ENCODE measurements at places on chromosomes 5 and 9. TPM values are rescaled to one million over a fixed set of nuclear protein-coding genes. Genes with fewer than 3 reads are reported as not detected.
A peak's percentile ranks its signal among the peaks of the same experiment; 100 is the strongest.

- no peak for DNase-seq
Measured at GRCh38 chr5:44935871-44936270, 127.1 kb downstream of the MRPS30 start.

GRCh38 chr9:89454498-89455355 is 43.2 kb downstream of the SEMA4D start:
- no peak for DNase-seq

DNA sequence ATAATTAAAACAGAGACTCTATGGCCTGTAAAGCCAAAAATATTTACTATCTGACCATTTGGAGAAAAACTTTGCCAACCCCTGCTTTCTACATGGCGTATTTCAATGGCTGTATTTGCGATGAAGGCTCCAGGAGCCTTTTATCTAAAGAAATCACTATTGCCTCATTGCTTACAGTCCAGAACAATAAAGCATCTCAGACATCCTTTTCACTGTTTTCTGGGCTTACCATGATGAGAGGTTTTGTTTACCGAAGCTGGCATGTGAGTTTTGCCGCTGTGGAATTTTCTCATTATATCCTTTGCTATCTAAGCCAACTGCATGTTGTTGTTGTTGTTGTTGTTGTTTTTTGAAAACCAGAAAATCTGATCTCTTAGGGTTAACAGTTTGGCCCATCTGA is 13.9 kb downstream of the PALM2AKAP2 start:
- DNase-seq: no peak

- DNase-seq: no peak
Measured at GRCh38 chr5:135693371-135693955, 114.7 kb upstream of the CXCL14 start.

GRCh38 chr9:104330841-104331240 is 173.2 kb upstream of the OR13F1 start:
- DNase-seq: no peak

DNA sequence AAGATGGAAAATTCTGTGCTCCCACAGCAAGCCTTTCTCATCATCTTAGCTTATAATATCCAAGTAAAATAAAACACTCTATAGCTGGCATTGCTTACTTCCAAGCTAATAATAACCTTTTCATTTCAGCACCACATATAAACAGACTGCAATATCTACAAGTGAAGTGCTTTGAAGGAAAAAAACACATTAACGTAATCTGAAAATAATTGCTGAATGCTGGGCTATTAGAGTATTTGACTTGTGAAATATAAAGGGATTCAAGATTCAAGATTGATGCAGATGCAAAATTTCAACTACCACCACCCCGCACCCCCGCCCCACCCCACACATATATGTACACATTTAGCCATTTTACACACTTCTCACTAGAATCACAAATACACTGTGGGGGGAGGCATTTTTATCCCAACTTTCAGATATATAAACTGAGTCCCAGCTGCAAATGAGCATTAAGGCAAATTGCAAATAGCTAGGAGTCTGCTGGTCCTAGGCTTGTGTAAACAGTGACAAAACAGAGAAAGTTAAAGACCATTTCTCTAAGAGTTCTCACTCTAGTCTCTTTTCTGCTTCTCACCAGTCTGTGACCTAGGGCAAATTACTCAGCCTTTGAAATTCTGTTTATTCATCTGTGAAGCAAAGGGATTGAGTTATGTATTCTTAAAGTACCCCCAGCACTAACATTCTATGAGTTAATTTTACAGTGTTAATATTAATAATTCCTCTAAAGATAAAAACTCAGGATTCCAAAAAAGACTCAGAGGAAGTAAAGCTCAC is 489.4 kb downstream of the PRELID2 start:
- no peak for DNase-seq

GRCh38 chr5:115398719-115399118 is 102.3 kb upstream of the CCDC112 start:
- DNase-seq: no peak

DNA sequence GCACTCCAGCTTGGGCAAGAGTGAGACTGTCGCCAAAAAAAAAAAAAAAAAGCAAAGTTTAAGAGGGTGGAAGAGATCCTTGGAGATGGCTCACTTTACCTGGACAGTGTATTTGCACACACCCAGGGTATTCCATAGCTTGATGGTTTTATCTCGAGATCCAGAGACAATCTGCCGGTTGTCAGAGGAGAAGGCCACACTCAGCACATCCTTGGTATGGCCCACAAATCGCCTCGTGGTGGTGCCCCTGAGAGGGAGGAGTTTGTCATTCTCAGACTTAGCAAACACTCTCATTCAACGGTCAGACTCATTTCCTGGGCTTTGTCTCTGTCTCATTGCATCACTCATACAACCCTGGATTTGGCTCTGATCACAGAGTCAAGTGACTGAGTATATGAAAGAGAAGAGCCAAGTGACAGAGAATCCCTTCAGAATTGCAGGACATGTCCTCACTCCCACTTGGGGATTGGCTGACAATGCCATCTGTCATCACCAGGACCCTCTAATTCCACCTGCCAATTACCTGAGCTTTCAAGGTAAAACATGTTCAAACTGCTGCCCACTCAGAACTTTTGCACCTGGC is 2.2 kb downstream of the RACK1 start:
- DNase-seq: no peak

DNA sequence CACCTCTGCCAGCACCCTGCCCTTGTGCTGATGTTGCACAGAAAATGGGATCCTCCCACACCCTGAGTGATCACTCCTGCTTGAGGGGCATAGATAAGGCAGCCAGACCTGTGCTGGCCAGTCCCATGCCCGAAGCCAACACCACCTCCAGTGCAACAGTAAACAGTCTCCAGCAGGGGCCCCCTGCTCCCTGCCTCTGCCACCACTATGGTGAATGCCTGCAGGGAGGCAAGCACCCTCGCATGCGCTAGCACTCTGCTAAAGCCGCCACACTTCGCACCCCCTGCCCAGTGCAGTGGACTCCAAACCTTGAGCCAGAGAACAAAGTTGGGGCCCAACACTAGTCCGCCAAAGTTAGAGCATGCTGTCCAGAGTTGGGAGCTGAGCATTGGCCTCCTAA is 118.7 kb downstream of the PJA2 start:
- DNase-seq: no peak

- no peak for DNase-seq
Measured at GRCh38 chr9:85445887-85446286, 295.9 kb downstream of the AGTPBP1 start.

GRCh38 chr5:19605846-19606407 is 382.1 kb downstream of the CDH18 start:
- DNase-seq: no peak

- no peak for DNase-seq
Measured at GRCh38 chr5:133957591-133957990, 10.8 kb downstream of the C5orf15 start.

DNA sequence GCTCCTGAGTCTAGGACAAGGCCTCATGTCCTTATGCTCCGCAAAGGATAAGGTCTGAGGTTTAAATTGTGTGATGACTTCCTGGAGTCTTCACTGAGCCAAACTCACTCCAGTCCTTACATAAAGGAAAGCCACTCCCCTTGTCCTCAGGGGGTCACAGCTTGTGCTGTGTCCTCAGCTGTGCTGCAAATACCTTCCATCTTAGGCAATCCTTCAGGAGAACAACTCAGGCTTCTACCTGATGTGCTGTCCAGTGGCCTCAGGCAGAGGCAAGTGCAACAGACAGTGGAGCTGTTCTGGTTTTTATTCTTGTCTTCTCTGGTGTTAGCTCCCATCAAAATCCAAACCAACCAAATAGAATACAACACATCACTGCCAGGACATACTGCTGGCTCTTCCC is 151.5 kb downstream of the TAF11L14 start:
- DNase-seq: no peak

GRCh38 chr5:2755076-2755680 is 3.7 kb upstream of the IRX2 start:
- peak; percentile 6 for DNase-seq

DNA sequence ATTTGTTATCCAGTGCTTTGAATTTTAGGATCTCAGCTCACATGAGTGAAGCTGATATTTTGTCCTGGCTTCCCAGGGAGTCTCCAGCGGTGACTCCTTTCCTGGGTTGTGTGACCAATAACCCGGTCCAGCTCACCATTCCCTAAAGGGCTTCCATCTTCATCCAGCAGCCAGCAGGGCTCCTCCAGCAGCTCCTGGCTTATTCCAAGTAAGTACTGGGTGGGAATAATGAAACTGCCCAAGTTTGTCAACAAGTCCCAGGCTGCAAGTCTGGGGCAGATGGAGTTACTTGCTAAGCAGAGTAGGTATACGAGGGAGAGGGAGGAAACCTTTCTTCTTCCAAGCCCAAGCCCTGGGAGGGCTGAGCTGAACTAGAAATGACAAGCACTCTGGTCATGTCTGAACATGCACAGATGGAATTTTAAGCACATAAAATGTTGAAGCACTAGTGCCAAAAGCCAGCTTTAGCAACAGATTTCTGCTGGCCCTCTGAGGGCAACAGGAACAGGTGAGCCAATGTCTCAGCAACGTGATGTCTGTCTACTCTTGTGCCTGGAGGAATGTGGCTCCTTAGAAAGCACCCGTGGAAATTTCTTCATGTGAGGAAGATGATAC is 153.7 kb upstream of the DAPK1 start:
- peak; percentile 44 for DNase-seq

- no peak for DNase-seq
Measured at GRCh38 chr9:84504360-84504759, 163.8 kb upstream of the SLC28A3 start.

DNA sequence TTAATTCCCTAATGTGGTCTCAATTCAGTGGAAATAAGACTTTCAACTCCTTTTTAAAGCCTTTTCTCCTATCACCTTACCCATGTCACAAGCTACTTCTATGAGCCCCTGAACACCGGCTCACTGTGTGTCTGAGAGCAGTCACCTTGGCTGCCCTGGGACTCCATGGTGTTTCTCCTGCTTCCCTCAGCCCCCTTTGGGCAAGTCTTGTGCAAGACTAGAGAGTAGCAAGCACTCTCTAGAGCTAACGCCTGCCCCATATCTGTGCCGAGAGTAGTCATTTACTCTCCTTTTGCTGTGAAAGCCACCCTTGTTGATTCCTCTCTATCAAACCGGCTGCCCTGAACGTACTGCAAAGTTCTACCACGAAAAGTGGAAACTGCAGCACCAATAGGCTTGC is 77.9 kb upstream of the DAB2 start:
- DNase-seq: no peak

DNA sequence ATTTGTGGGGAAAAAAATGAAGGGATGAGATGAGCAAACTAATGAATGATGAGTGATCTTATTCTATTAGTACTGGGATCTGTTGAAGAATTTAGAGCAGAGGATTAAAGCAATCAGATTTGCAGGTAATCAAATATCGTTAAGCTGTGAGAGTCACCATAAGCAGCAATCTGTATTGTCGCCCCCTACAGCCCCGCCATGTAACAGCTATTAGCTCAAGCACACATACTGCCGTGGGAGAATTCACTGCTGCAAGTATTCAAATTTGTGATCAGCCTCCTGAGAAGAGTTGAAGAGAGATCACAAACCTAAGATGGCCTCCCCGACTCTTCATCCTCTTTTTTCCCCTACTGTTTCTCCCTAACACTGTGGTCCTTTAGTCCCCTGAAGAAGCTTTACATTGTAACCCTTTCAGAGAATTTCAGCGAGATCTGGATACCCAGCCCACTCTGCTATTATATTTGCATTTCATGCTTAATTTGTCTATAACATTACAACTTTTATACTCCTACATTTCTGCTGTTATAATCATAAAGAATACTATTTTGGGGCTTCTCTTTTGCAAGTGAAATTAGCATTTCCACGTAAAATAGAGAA is 28.5 kb upstream of the PHF24 start:
- DNase-seq: no peak

DNA sequence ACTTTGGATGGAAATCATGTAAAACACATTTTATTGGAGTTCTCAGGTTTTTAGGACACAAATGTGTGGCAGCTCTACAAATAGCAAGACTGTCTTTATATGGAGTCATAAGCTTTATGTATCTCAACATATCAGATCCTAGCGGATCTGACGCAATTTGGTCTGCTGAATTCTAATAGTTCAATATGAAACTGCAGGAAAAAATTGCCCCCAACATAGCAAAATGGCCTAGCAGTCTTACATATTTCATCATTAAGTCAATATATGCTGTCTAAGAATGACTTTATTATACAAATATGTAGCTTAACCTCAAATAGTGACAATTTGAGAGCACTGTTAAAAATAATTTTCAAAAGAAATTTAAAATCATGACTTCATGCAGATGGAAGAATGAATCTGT is 244.3 kb downstream of the TAF11L14 start:
- DNase-seq: no peak

GRCh38 chr5:73522989-73523388 is 24.7 kb downstream of the BTF3 start:
- DNase-seq: no peak

DNA sequence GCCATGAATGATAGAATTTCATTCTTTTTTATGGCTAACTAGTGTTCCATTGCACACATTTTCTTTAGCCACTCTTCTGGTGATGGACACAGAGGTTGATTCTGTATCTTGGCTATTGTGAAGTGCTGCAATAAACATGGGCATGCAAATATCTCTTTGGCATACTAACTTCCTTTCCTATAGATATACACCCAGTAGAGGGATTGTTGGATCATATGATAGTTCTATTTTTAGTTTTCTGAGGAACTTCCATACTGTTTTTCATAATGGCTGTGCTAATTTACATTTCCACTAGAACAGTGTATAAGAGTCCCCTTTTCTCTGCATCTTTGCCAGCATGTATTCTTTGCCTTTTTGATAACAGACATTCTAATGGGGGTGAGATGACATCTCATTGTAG is 50.4 kb upstream of the CDK5RAP2 start:
- DNase-seq: no peak

DNA sequence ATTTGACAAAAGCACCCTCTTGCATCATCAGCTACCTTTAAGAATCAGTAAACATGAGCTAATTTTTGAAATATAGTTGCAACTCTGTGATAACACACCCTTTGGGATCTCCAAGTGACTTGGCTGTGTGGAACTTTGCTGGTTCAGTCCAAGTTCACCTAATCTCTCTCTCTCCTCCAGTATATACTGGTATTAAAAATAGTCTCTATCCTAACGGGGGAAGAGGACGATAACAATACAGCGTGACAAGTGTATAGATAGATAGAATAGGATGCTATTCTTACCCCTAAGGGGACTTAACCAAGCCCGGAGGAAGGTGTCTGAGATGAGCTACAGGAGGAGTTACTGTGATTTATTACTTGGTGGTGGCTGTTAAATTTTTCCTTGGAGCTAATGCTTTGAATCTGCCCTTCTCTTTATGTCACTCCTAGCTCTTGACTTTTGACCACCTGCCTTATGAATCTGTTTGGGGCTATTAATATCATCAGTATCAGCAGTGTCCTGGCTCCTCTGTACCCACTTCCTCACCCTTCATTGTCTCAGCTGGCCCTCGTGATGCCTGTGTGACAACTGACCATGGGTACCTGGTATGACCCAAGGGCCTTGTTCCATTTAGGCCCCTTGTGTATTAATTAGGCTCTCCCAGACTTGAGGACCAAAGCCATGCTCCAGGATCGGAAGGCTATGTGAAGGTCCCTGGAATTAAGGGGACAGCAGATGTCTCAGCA is 223.9 kb downstream of the SREK1 start:
- DNase-seq: no peak

- DNase-seq: no peak
Measured at GRCh38 chr5:43101491-43101890, 19.2 kb upstream of the ZNF131 start.

VCAN gene
- 72.9 TPM for total RNA-seq

ADAMTS12 gene
- total RNA-seq: 0.09 TPM

ADCY2 gene
- 5.2 TPM for total RNA-seq

GPR150 gene
- total RNA-seq: 3.0 TPM

FGF18 gene
- total RNA-seq: 0.41 TPM

CCDC171 gene
- 7.6 TPM for total RNA-seq

IL11RA gene
- total RNA-seq: 25.8 TPM

TPPP gene
- total RNA-seq: 2.3 TPM

FOXD4 gene
- total RNA-seq: 0.51 TPM

HINT1 gene
- total RNA-seq: 121 TPM
